ENCODE measurements at places on chromosomes 3 and 15. TPM values are rescaled to one million over a fixed set of nuclear protein-coding genes. Genes with fewer than 3 reads are reported as not detected.

The ZNF80 gene
- total RNA-seq: not detected

The ZSCAN29 gene
- total RNA-seq: 45.5 TPM

The TGM4 gene
- not detected for total RNA-seq

The CFAP91 gene
- 0.23 TPM for total RNA-seq

DNA sequence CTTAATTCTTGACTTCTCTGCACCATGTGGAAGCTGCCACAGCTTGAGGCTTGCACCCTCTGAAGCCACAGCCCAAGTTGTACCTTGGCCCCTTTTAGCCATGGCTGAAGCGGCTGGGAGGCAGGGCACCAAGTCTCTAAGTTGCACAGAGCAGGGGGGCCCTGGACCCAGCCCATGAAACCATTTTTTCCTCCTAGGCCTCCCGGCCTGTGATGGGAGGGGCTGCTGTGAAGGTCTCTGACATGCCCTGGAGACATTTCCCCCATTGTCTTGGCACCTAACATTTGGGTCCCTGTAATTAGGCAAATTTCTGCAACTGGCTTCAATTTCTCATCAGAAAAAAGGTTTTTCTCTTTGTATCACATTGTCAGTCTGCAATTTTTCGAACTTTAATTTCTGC, 92.8 kb upstream of the GALNT15 start:
- no peak for DNase-seq
- no peak overlapping the region for H3K27ac ChIP-seq
- peaks cover 12% of the 10 kb centered on the region for H3K36me3 ChIP-seq
- H3K27me3 ChIP-seq: peaks cover 6% of the 10 kb centered on the region

DNA sequence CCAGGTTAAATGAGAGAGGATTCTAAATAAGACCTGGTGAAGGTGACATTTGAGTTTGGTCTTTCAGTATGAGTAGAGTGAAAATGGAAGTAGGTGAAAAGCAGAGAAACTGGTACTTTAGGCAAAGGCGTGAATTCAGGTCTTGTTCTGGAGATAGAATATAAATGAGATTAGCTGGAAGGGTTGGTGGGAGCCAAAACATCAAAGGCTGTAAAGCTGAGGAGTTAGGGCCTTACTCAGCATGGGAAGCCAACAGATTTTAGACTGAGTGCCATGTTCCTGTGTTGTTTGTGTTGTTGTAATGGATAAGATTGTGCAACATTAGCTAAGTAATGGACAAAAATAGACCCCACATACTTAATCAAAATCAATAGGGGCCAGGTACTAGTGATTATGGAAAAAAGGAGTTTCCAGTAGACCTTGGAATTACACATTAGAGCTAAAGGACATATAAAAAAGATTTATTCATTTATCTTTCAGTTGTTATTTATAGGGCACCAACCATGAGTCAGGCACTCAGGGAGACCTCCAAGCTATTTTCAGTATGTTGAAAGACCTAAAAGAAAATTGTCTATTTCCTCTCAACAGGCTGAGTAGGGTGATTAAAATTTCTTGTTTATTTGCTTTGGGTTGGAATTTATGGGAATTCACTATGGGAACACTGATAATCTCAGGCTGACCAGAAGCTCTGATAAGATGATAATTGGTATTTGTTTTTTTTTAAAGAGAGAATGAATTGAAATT, 20.8 kb downstream of the ARL14 start:
- H3K27ac ChIP-seq: no peak overlapping the region
- no peaks in the 10 kb centered on the region for H3K36me3 ChIP-seq
- DNase-seq: no peak
- no peak overlapping the region for H3K4me3 ChIP-seq
- no peaks in the 10 kb centered on the region for H3K4me1 ChIP-seq

GRCh38 chr3:182479419-182480336, 313.6 kb upstream of the ATP11B start:
- no peak overlapping the region for H3K27ac ChIP-seq
- no peaks in the 10 kb centered on the region for H3K36me3 ChIP-seq
- no peaks in the 10 kb centered on the region for H3K27me3 ChIP-seq
- no peak overlapping the region for H3K4me3 ChIP-seq
- H3K4me1 ChIP-seq: no peaks in the 10 kb centered on the region

DNA sequence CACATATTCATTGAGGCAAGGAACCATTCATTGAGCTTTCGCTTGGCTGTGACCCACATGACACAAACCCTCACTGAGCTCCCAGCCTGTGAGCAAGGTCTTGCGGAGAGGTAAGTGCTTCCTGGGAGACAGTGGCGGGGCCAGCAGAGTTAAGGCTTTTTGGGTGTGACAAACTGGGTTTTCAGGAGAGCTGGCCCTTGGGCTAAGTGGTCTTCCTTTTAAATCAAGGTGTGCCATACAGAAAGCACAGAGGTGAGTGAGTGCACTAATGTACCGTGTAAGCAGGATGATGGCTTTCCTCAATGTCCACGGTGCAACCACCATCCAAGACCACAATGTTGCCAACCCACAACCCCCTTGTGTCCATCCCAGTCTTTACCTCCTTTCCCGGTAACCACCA, 28.6 kb downstream of the POMGNT2 start:
- no peaks in the 10 kb centered on the region for H3K4me1 ChIP-seq

DNA sequence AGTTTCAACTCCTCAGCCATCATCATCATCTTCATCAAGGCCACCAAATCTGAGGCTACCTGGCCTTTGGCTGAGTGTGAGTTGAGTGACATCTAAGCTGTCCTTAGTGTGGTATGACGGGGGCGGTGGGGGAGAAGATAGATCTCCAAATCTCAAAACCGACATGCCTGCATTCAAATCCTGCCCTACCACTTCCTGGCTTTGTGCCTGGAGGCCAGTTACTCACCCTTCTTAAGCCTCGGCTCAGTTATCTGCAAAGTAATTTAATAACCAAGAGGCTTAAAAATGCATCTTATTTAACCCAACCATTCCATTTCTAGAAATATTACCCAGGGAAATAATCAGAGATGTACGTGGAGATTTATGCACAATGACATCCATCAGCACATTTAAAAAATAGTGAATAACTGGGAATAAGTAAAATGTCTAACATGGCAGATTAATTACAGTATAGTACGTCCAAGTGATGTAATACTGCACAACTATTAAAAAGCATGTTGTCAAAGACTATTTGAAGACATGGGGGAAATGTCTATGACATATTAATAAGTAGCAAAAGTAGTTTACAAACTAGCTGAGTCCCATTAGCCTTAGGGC, 167.4 kb downstream of the NTRK3 start:
- peaks cover 2% of the 10 kb centered on the region for H3K27me3 ChIP-seq
- no peak overlapping the region for H3K27ac ChIP-seq
- H3K4me3 ChIP-seq: no peak overlapping the region
- peaks cover 10% of the 10 kb centered on the region for H3K4me1 ChIP-seq
- no peak for DNase-seq
- H3K36me3 ChIP-seq: no peaks in the 10 kb centered on the region

DNA sequence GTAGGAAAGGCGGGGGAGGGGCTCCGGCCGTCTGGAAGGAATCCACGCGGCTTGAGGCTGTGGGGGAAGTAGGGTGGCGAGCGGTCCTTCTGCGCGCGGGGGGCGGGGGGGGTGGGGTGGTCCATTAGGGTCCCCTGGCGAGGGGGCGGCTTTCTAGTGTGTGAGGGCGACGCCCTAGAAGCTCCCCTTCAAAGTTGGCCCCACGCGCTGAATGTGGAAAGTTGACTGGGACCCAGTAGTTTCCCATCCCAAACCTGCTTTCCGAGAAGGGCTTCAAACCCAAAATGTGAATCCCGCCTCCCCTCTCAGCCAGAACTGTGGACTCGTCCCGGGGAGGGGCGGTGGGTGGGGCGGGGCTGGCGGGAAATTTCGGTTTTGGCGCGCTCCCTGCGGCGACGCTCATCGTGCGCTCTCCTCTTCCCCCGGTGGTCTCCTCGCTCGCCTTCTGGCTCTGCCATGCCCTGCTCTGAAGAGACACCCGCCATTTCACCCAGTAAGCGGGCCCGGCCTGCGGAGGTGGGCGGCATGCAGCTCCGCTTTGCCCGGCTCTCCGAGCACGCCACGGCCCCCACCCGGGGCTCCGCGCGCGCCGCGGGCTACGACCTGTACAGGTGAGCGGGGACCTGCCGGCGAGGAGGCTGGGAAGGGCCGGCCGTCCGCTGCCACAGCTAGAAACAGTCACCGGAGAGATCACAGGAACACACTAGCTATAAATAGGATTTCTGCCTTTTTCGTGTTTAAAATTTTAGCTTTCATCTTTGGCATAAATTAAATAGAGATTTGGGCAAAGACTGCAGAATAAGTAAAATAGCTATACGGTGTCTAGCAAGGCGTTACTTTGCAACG, 790 bp downstream of the DUT start:
- H3K4me1 ChIP-seq: peaks cover 8% of the 10 kb centered on the region
- H3K36me3 ChIP-seq: peaks cover 3% of the 10 kb centered on the region
- peak overlapping the region; percentile 37 for H3K27ac ChIP-seq
- H3K4me3 ChIP-seq: peak overlapping the region; percentile 85
- peaks cover 5% of the 10 kb centered on the region for H3K27me3 ChIP-seq
- DNase-seq: peak; percentile 48

DNA sequence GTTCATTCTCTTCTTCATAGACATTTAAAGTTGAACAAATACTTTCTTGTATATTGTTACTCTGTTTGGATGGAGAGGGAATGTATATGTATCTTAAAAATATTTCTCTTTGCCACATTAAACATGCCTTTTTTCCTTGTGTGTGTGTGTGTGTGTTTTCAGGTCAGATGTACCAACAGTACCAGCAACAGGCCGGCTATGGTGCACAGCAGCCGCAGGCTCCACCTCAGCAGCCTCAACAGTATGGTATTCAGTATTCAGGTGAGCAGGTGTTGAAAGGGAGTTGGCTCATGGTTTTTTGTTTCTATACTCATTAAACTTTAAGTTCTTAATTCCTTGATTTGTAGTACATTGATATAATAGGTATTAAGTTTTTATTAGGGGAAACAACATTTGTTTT, 35.4 kb downstream of the TFG start:
- no peak overlapping the region for H3K27ac ChIP-seq
- no peaks in the 10 kb centered on the region for H3K27me3 ChIP-seq
- DNase-seq: no peak
- H3K4me1 ChIP-seq: no peaks in the 10 kb centered on the region
- H3K36me3 ChIP-seq: peaks cover 9% of the 10 kb centered on the region
- no peak overlapping the region for H3K4me3 ChIP-seq

DNA sequence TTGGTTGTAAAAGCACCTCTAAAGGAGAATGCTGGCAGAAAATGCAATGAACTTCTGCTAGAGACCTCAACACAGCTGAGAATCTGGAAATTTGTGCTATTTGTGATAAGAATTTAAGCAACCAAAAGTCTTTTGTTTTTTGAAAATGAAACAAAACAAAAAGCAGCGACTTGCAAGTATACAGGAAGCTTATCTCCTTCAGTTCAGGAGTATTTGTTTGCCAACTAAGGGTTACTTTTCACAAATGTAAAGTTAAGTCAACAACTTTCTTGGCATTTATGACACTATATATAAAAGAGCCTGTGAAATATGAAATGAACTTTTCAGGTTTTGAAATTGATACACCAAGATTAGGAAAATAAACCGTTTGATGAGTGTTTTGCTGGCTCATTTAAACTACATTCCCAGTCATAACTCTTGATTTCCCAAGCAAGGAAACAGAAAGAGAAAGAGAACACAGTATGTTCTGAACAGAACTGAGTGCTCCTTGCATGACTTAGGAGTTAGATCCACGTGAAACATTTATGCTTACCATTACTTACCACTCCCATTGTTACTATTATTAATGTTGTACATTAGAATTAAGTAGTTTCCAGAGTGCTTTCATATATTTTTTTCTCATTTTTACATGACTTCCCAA, 92.3 kb upstream of the COL8A1 start:
- H3K4me1 ChIP-seq: peaks cover 46% of the 10 kb centered on the region
- DNase-seq: no peak
- no peak overlapping the region for H3K4me3 ChIP-seq
- H3K36me3 ChIP-seq: no peaks in the 10 kb centered on the region
- no peaks in the 10 kb centered on the region for H3K27me3 ChIP-seq
- no peak overlapping the region for H3K27ac ChIP-seq

DNA sequence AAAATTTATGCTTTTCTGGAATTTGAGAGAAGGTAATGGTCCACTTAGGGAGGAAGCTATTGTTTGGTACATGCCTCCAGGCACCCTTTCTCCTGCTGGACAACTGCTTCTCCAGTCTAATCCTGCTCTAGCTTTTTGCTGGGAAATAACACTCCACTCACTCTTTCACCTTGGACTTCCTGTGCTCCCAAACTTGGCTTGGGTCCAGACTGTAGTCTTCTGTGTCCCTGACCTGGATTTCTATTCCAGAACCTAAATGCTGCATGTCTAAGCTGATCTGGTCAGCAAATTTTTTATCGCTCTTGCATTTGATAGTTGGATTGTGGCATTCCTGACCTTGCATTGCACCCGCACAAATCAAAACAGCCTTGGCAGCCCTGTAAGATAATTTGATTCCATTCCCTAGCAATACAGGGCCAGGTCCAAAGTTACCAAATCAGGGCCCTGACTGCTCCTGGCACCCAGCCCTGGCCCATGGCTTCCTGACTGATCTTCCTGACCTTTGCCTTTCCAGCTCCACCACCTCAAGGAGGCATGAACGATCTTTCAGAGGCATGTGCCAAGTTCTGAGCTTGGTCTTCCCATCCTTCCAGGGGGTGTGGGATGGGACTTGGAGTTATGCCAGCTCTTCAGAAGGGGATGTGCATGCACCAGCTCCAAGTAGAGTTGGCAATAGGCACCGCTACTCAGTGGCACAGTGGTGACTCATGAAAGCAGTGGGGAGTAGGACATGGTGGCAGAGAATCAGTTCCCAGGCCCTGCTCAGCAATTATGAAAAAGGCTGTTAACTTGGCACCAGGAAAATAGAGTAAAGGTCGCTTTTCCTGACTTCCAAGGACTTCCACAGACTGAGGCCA, 43.9 kb upstream of the GOLGA8J start:
- no peak overlapping the region for H3K27ac ChIP-seq
- no peak for DNase-seq
- H3K27me3 ChIP-seq: peaks cover 2% of the 10 kb centered on the region
- no peaks in the 10 kb centered on the region for H3K4me1 ChIP-seq
- H3K36me3 ChIP-seq: no peaks in the 10 kb centered on the region

GRCh38 chr3:8768364-8769087, 887 bp downstream of the OXTR start:
- peak overlapping the region; percentile 9 for H3K27ac ChIP-seq
- DNase-seq: no peak
- H3K27me3 ChIP-seq: peaks cover 13% of the 10 kb centered on the region
- no peaks in the 10 kb centered on the region for H3K36me3 ChIP-seq
- H3K4me3 ChIP-seq: peak overlapping the region; percentile 68

- H3K36me3 ChIP-seq: peaks cover 3% of the 10 kb centered on the region
- DNase-seq: no peak
- no peak overlapping the region for H3K4me3 ChIP-seq
- peaks cover 2% of the 10 kb centered on the region for H3K4me1 ChIP-seq
- H3K27me3 ChIP-seq: peaks cover 7% of the 10 kb centered on the region
- H3K27ac ChIP-seq: no peak overlapping the region
Observed at GRCh38 chr3:134666885-134667284, 16.1 kb upstream of the KY start.

GRCh38 chr3:32797776-32798175, 20.0 kb upstream of the TRIM71 start:
- H3K4me1 ChIP-seq: no peaks in the 10 kb centered on the region
- peaks cover 3% of the 10 kb centered on the region for H3K27me3 ChIP-seq
- no peaks in the 10 kb centered on the region for H3K36me3 ChIP-seq
- DNase-seq: no peak
- H3K27ac ChIP-seq: no peak overlapping the region
- H3K4me3 ChIP-seq: no peak overlapping the region

GRCh38 chr3:51378065-51378464, 7.0 kb upstream of the MANF start:
- H3K27me3 ChIP-seq: peaks cover 5% of the 10 kb centered on the region
- H3K27ac ChIP-seq: no peak overlapping the region
- H3K4me3 ChIP-seq: no peak overlapping the region
- H3K36me3 ChIP-seq: no peaks in the 10 kb centered on the region
- H3K4me1 ChIP-seq: no peaks in the 10 kb centered on the region
- no peak for DNase-seq

Measured in endothelial cell (in vitro differentiated cells).